ENCODE measurements at places on chromosomes 7 and 10.

DNA sequence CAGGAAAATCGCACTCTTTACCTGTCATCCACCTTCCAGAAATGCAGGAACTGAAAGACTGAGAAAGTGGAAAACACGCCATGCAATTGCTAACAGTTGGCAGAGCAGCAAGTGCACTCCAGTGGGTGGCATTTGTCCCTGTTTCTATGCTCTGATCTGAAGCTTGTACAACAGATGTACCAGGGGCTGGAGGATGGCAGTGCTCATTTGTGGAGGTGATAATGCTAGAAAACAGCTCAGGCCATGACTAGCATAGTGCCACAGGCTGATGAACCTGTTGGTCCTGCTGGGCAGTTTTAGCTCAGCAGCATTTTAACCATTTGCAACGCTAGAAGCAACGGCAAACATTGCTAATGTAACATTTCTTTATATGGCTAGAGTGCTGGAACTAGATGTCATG lies 199.9 kb upstream of the NRP1 start:
- no peak for DNase-seq

DNA sequence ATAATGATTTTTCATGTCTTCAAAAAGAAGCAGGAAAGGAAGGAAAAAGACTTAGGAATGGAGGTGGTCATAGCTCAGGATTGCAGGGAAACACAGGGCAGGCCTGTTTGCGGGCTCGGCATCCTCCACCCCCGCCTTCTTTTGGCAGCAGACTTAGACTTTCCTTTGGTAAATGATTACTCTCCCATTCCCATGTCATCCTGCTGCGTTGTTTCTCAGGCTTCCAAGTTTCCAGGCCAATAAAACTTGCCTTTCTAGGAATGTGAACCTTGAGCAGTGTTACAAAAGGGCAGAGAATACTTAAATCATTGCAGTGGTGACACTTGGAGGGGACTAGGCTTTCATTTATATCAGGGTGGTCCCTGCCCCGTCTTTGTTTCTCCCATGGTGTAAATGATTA lies 34.0 kb upstream of the DGKB start:
- DNase-seq, result no peak

GRCh38 chr10:6020826-6021225 lies 41.3 kb downstream of the IL2RA start:
- DNase-seq, result peak; percentile 11

DNA sequence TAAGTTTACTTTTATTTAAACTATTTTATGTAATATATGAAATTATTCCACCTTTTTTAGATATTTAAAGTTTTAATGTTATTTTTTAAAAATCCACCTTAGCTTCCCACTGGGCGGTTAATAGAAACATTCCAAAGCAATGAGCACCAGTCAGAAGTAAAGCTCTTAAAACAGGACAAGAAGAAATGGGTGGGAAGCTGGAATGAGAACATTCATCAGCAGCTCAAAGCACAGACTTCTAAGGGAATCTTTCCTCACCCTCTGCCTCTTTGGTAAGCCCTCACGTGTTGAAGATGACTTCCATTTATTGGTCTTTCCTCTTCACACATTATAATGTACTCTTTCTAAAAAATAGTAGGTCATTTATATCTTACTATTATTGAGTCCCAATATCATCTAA lies 3.1 kb downstream of the AGMO start:
- DNase-seq, result peak; percentile 54

- no peak for DNase-seq
These were observed 38.6 kb downstream of the ITGA8 start for GRCh38 chr10:15681076-15681475.

- no peak for DNase-seq
These were observed 65.3 kb downstream of the HGF start for GRCh38 chr7:81704595-81704994.

GRCh38 chr10:89274928-89275327 lies 23.4 kb upstream of the LIPA start:
- DNase-seq, result no peak

DNA sequence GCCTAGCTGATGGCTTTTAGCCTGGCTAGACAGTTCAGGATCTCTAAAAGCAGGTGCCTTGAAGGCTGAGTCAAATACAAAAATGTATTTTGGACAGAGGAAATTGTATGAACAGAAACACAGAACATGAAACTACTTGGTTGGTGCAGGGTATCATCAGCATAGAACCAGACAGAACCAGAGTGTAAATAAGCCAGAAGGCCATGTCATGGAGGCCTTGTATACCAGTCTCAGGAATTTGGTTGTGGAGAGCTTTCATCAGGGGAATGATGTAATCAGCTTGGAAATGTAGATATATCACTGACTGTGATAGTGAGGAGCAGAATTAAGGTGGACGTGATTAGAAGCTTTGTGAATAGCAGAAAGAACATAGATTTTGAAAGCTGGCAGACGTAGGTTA lies 82.9 kb downstream of the CFTR start:
- no peak for DNase-seq

GRCh38 chr7:55515569-55516279 lies 56.6 kb downstream of the VOPP1 start:
- no peak for DNase-seq

DNA sequence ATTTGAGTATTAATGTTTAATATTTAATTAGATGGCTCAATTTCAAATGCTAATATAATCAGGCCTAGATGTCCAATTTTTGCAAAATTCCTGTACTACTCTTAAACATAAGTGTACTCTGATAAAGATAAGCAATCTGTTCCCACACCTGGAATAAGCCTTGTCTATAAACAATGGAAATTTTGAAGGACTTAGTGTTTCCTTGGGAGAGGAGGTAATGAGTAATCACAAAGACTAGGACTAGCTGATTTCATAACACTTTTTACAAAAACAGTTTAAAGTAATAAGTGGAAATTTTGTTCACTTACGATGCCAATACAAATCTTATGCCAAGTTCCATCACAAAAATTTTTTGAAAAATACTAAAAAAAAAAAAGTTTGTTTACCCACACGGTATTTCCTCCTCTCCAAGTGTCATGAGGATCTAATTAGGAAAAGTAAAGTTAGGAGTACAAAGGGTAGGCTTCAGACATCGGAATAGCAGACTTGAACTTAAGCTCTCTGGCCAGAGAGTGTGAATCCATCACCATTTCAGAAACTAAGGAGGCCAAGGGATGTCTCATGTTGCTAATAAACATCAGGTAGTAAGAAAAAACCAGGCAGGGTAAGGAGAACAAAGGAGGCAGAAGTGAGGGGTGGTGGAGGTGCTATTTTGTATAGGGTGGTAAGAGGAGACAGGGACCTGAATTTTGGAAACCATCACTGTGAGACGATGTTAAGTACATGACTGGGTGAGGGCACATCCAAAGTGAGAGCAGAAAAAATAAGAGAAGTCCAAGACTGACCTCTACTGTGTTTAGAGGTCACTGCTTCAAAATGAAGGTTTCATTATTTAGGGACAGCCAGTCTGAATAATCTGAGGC lies 61.3 kb downstream of the RAPGEF5 start:
- no peak for DNase-seq

DNA sequence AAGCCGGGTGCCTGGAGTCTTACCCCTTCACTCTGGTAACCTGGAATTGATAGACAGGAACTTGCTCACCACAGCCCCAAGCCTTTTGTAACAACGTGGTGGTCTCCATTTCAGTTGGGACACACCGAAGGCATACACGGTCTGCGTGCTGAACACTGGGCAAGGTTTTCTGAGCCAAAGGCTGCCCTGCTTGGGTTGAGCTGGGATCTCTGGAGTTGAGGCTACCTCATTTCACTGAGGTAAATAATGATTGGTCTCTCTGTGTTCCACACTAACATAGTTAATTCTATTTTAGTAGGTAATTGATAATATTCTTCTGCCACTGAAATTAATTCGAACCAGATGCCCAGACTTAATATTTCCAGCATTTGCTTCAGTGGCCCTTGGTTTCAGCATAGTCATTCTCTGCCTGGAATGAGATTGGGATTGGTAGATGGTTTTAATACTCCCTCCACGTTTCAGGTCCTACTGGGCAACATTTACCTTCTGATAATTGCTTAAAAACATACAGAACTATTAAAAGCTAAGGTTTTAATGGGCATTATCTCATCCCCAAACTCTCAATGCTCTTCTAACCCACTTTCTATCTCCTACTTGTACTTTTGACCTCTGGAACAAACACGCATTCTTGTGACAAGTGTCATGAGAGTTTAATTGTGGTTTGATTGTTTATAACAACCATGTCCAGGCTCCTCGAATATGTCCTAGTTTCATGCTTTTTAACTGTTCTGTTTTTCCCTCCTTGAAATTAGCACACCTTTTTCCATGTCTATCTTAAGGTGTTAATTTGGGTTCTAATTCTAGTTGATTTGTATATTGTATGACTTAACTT lies 202.3 kb upstream of the KLF6 start:
- DNase-seq, result no peak

DNA sequence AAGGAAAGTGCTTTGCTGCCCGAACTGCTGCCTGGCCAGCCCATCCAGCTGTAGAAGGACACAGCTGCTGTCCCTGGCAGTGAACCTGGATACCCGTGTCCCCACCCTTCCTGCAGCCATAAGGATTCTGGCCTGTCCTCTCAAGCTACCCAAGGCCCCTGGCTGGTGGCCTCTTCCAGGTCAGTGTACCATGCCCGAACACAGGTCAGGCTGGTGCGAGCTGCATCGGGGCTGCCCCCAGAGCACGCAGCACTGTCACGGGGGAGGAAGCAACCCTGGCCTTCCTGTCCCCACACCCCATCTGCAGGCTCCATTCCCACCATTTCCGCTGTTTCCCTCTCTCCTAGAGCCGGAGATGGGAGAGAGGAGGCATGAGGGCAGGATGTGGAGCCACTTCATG lies 30.5 kb upstream of the PWWP2B start:
- DNase-seq, result no peak

DNA sequence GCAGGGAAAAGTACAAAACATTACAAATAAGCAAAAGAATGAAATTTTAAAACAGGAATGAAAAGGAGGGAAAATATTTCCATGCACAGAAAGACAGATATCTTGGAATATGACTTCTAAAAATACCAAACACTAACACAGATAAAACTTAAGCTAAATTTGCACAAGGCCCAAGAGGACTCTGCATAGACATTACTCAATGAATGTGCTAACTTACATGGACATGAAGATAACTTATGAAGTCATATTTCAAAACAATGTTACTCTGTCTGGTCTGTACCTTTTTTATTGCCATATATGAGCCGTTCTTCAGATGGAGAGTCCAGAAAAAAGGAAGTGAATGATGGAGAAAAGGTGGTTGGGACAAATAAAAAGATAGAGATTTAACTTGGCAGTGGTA lies 15.0 kb upstream of the MSS51 start:
- no peak for DNase-seq

- DNase-seq, result no peak
These were observed 510.6 kb downstream of the HTR7 start for GRCh38 chr10:90347239-90347638.

DNA sequence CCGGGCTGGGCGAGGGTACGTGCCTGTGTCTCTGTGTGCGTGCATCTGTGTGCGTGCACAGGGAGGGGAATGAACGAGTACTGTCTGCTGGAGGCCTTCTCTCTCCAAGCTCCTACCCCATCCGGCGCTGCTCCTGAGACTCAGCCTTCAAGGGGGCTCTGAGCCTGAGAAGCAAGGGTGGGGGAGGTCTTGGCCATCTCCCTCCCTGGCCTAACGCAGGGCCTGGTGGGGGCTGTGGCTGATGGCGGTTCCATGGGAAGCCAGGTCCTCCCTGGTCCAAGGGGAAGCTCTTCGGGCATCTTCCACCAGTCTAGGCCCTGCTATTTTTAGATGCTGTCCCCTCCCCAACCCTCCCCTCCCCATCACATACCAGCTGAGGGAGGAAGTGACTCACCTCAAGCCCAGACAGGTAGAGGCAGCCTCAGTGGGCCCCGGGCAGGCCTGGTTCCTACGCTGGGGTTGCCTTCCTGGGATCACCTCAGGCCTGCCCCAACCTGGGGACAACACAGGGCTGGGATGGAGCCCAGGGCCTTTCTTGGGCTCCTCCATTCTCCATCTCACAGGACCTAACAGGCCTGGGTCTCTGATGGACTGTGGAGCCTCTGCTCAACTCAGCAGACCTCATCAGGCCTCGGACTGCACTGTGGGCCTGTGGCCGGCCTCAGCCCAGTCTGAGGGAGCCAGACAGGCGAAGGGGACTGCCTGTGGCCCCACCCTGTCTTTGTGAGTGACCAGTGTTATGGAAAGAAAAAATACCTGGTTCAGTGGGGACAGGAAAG lies 32.2 kb downstream of the DNAJB12 start:
- peak; percentile 51 for DNase-seq

DNA sequence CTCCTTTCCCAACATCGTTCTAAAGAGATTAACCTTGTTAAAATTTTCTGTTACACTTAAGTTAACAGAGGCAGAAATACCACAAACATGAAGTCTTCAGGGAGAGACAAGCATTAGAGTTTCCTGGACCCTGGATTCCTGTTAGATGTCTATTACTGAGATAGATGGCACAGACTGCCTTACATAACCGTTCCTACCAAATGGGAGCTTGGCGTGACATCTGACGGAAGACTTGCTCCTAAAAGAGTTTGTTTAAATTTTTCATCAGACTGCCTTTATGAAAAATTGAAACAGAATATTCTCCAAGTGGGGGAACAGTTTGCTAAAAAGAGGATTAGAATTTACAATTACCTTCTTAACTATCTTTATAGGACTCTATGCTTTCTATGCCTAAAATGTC lies 22.7 kb downstream of the ANK3 start:
- DNase-seq, result no peak

- no peak for DNase-seq
These were observed 369.9 kb upstream of the NRP1 start for GRCh38 chr10:33704214-33704830.

GRCh38 chr10:103350175-103350516 lies 794 bp downstream of the PCGF6 start:
- DNase-seq, result no peak

Measured in brain microvascular endothelial cell (primary cell).